ENCODE measurements at places on chromosomes 16 and 17.

- no peak for DNase-seq
Observed at GRCh38 chr17:45172232-45172540, 10.5 kb downstream of the HEXIM2 start.

DNA sequence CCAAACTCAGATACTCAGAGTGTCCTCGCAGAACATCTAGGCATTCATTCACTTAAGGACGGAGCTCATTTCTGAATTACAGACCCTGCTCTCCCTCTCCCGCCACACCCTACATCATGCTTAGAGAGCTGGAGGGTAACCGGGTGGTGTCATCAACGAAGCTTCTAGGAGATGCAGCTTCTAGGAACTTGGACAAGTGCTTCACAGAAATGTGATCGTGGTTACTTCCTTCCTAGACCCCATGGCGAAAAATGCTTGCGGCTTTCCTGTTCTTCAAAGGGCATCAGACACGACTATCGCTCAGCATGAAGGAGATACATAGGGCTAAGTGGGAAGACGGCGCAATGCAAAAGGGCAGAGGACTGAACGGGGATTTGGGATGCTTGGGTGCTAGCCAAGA is 126.8 kb downstream of the ZFHX3 start:
- DNase-seq, result no peak

- DNase-seq, result no peak
Observed at GRCh38 chr16:57661510-57661909, 6.6 kb upstream of the ADGRG3 start.

DNA sequence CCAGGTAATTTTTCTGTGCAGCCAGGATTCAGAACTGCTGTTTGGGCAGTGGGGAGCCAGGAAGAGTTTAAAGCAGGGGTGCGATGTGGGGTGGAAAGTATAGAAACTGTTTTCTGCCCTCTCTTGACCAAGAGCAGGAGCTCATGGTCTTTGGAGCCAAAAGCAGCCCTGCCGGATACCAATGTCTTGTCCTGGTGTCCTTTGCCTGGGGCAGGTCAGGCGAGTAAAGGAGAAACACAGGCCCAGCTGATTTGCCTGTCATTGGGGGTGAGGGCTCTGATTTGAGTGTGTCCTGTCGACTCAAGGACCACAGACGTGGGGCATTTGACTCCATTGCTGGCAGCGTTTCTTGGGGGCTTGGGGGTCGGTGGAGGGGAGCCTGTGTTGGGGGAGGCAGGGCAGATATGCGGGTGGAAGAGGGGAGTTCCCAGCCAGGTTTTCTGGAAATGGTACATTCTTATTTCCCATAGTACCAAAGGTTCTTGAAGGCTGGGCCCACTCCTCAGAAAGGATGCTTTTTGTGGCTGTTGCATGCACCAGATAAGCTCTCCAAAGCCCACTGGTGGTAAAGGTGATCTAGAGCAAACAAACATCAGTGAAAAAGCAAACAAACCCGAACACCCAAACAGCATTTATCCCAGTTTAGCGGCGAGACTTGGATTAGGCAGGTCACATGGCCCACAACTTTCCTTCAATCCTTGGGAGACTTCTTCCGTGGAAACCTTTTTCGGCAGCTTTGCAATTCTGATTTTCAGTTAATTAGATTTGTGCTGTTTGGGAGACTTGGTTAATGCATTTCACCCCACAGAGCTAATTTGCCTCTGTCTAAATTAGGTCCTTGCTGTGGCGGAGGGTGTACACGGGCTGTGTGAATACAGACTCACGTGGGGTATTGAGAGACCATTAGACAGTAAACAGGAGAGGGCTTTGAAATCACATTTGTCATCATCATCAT is 59.0 kb downstream of the MSI2 start:
- no peak for DNase-seq

DNA sequence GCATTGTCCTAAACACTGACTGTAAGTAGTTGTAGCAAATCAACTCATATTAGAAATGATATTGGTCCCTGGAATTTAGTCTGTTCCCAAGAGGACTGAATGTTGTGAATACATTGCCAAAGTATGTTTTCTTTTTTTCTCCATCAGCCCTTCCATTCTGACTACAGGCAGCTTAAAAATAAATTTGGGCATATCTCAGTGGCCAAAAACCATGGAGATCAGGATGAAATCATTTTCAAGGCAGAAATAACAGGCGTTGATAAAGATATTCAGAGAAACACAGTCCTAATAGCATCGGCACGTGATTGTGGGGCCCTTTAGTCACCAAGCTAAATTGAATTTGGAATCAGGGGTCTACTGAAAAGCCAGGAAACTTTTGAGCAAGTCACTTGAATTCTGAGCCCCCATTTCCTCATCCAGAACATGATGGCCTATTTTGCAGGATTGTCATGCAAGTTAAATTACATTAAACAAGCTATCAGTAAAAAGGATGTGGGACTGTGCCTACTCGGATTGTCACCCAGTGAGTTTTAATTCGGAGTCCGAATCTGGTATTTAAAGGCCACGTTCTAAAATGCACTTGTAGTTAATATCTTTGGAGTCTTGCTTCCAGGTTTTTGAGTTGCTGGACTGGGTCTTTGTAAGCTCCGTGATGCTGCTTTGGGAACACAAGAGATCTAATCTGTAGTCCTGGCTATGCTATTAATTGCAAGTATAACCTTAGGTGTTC is 17.1 kb downstream of the HLF start:
- no peak for DNase-seq

GRCh38 chr16:11977376-11978041 is 975 bp downstream of the SNX29 start:
- DNase-seq, result no peak

GRCh38 chr16:20336955-20337354 is 9.6 kb upstream of the GP2 start:
- no peak for DNase-seq

DNA sequence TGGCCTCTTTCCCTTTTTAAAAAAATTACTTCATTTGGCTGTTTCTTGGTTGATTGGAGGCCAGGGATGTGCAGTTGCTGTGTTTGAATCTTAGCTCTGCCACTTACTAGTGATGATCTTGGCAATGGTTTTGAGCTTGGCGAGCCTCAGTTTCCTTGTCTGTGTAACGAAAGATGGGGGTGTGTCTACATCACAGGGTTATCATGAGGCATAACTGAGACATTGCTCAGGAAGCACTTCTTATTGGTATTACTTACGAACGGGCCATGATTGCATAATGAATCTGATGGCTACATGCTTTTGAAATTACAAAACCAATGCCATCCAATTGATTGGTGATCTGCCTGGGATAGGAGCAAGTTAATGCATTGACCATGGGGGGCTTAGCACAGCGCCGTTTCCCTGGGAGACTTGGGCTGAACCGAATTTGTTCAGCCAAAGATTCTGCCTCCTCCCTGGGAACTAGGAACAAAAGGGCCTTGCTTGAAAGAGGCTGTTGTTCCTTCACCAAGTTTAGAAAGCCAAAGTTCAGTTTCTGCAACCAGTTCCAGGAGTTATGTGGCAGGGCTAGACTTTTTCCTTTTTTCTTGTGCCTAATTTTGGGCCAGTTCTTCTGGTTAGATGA is 21.9 kb downstream of the CMIP start:
- DNase-seq, result no peak

- no peak for DNase-seq
Observed at GRCh38 chr17:27413792-27414191, 42.5 kb upstream of the KSR1 start.

DNA sequence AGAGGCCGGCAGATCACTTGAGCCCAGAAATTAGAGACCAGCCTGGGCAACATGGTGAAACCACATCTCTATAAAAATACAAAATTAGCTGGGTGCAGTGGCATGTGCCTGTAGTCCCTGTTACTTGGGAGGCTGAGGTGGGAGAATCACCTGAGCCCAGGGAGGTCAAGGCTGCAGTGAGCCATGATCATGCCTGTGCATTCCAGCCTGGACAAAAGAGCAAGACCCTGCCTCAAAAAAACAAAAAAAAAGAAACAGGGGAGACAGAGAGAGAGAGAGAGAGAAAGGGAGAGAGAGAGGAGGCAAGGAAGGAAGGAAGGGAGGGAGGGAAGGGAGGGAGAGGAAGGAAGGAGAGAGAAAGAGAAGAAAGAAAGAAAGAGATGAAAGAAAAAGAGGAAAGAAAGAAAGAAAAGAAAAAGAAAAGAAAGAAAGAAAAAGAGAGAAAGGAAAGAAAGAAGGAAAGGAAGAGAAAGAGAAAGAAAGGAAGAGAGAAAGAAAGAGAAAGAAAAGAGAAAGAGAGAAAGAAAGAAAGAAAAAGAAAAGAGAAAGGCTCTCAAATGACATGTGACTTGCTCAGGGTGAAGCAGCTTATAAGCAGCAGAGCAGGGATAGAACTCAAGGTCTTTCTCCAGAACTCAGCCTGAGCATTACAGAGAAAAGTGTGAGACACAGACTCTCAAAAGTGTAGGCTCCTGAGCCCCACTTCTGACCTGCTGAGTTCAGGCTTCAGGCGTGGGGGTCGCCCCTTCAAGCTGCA is 15.5 kb downstream of the CX3CL1 start:
- DNase-seq, result no peak

- no peak for DNase-seq
Observed at GRCh38 chr16:60110531-60110930, 1376.4 kb upstream of the GOT2 start.

Data from activated B cell treated with CpG ODN at 0.5 μM for 24 hours (primary cell).